ENCODE measurements at places on chromosomes 3 and 15.

GRCh38 chr3:4751502-4752101, 227.6 kb upstream of the BHLHE40 start:
- peak; percentile 77 for DNase-seq

GRCh38 chr15:58146749-58147148, 8.6 kb downstream of the AQP9 start:
- DNase-seq = peak; percentile 56

- DNase-seq = no peak
Observed at GRCh38 chr3:19016851-19017250, 131.5 kb upstream of the KCNH8 start.

- DNase-seq = no peak
Observed at GRCh38 chr3:37538747-37539146, 322.9 kb upstream of the CTDSPL start.

- DNase-seq = peak; percentile 7
Observed at GRCh38 chr3:150830094-150830681, 67.2 kb upstream of the SIAH2 start.

- DNase-seq = no peak
Observed at GRCh38 chr3:142981108-142981507, 17.6 kb upstream of the PAQR9 start.

- DNase-seq = peak; percentile 70
Observed at GRCh38 chr3:129558081-129558771, 15.3 kb downstream of the H1-8 start.

DNA sequence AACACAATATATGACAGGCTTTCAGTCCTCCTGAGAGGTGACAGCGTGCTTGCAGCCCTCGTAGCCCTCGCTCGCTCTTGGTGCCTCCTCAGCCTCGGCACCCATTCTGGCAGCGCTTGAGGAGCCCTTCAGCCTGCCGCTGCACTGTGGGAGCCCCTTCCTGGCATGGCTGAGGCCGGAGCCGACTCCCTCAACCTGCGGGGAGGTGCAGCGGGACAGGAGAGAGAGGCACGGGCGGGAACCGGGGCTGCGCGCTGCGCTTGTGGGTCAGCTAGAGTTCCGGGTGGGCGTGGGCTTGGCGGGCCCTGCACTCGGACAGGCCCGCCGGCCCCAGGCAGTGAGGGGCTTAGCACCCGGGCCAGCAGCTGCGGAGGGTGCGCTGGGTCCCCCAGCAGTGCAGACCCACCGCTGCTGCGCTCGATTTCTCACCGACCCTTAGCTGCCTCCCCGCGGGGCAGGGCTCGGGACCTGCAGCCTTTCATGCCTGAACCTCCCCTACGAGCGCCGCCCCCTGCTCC, 60.4 kb upstream of the HRH1 start:
- no peak for DNase-seq

DNA sequence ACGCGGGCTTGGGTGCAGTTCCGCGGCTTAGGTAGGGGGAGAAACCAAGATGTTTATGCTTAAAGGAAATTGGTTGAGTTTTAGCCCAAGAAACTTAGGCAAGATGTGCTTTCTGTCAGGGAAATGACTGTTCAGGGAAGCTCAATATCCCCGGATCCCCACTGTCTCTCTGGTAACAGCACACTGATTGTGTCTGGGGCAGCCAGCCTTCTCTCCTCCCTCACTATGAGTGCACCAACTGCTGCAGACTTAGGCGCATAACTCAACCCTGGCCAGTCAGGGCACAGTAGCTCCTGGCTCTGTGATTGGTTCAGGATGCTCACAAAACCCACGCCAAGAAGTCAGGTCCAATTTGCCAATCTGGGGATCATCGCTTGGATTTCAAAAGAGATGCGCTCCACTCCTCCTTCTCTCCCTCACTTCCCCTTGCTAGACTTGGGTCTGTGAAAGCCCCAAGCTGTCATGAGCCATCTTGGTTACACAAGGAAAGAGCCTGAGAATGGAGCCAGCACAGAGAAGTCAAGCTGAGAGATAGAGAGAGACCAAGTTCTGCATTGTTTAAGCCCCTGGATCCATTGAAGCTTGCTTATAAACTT, 42.5 kb upstream of the CACNA2D3 start:
- no peak for DNase-seq

GRCh38 chr15:66369773-66370651, 13.5 kb upstream of the TIPIN start:
- DNase-seq = peak; percentile 61

DNA sequence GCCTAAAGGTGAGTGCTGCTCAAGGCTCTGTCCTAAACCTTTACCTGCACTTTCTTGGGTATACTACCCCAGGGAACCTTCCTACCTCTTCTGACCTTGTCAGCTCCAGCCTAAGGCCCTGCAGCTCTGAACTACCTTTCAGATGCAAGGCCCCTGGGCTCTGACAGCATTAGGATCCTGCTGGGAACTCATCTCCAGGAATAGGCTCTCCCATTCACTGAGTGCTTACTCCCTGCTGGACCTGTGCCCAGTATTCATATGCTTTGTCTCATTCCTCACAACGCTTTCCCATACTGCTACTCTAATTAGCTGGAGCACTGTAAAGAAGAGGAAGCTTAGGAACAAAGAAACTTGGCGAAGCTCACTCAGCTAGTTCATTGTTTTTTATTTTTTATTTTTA, 53.8 kb upstream of the RAB6B start:
- peak; percentile 36 for DNase-seq

- no peak for DNase-seq
Observed at GRCh38 chr3:102181175-102181920, 253.5 kb upstream of the ZPLD1 start.

DNA sequence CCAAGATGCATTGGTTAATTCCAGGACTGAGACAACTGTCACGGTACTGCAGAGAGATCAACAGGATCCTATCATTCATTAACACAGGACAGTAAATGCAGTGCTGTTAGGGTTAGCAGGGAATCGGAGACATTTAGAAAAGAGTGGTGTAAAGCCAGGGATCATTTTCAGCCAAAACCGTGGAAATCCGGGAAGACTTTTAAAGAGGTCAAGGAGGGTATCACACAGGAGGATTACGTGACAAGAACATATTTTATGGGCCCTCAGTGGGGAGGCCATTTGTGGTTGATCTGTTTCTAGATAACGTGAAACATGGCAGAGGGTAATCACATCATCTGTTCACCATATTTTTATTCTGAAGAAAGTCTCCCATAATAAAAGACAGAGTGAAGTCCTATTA, 216.1 kb downstream of the PTPRG start:
- DNase-seq = peak; percentile 80
